ENCODE measurements at places on chromosomes 6 and 20.

DNA sequence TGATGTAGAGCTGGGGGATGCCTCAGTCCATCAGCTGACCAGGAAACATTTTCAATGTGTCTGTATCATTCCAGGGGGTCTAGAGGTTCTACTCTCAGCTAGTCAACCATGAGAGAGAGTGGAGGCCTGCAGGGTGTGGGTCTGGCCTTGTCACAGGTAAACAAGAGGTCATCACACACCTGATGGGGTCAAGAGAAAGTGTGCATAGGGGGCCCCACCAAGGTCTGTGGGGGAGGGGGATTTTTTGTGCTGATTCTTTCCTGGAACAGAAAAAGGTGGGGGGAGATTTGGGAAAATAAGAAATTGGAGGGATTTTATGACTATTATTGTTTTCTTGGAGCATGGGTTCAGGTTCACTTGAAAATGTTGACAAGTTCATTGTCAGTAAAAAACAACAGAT, 8.9 kb upstream of the UNC93A start:
- DNase-seq = no peak

GRCh38 chr20:62433658-62434497, 6.5 kb upstream of the RBBP8NL start:
- DNase-seq = no peak

DNA sequence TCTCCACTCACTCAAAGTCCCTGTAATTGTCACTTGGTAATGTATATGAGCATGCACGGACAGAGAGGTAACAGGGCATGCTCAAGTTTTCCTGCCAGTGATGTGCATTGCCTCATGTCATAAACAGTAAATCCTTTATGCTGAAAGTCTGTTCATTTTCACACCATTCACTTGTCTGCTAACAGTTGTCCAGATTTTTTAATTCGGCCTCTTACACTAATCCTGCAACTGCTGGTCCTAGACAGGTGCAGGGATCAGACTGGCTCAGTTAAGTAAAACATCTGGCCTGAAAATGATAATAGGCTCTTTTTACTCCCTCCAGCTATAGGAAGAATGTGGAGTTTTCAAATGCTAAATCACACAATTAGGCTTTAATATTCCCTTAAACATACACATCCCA, 185.4 kb upstream of the VGLL2 start:
- no peak for DNase-seq

GRCh38 chr20:62494537-62494936, 18.7 kb upstream of the GATA5 start:
- DNase-seq = no peak

DNA sequence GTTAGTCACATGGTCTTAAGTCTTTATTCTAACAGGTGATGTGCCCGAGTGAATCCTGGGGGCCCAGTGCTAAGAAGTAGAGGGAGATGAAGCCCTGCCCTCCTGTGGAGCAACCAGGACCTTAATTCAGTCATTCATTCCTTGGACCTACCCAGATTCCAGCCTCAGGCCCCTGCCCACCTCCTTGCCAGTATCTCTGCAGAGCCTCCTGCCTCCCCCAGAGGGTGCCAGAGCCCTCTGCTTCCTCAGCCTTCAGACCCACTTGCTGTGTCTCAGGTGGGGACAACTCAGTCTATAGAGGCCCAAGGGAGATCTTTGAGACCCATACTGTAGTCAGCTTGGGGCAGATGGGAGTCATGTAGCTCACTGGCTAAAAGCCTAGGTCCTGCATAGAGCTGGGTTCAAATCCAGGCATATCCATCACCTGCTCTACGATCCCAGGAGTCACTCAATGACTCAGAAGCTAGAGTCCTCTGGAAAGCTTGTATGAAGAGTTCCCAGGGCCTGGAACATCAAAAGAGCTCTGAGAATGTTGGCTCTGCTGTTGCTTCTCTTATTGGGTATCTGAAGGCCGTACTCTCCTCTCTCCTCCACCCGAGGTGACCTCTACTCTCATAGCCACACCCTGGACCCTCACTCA, 3.9 kb upstream of the SIGLEC1 start:
- DNase-seq = no peak

GRCh38 chr6:92538926-92539325, 880.4 kb downstream of the EPHA7 start:
- DNase-seq = no peak

DNA sequence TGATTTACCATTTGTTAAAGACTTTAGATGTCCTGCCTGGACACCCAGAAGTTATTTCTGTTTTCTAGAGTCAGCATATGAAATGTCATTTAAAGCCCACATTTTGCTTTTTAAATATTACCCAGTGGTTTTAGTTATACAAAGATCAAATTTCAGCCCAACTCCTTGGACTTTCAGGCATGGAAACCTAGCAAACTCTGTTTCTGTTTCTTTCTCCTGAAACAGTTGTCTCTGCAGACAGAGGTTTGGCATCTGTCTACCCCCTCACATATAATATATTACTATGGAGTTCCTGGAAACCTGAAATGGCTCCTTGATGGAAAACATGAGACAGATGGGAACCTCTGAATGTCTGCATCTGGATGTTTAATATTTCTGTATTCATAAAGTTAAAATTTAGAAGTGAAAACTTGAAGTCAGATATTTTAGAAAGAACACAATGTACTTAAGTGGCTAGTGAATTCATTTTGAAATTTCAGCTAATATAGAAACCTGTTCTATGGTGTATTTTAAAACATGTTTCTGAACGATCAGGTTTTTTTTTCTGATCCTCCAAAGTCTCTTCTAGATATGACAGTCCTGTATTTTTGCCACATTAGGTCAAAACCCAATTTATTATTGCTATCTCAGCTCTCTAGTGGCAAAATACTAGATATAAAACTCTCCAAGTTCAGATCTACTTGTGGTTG, 743.3 kb downstream of the CD109 start:
- DNase-seq = no peak
